ENCODE measurements at places on chromosomes 6 and 20.

DNA sequence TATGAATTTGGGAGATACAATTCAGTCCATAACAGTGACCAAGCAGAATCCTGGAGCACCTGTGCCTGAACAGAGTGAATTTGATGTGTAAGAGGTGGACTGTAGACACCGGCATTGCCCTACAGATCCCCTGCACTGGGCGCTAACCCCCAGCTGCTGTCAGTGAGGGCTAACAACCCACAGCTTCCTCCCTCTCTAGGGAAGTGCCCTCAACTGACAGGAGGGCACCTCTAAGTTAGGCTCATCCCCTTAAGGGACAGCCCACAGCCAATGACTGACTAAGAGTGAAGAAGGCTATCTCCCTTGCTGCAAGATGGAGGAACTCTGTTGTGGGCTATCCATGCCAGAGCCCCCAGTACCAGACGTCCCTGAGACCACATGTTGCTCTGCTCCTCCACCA lies 15.3 kb upstream of the BPIFB1 start:
- DNase-seq = peak; percentile 48

DNA sequence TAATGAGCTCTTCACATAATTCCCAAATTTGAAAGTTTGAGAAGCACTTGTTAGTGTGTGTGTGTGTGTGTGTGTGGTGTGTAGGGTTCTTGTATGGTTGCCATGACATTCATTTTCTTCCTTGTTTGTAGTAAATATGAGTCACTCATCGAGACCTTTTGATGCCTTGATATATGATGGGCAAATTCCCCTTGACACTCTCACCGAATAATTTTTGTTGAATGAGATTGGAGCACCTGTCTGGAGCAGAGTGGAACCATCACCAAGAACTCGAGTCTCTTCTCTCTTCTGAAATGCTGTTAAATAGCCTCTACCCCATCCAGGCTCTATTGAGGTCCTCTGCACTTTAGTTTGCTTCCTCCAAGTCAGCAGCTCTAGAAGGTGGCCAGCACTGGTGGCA lies 29.6 kb upstream of the FAM184A start:
- DNase-seq = no peak

- DNase-seq = peak; percentile 40
Measured at GRCh38 chr6:50602292-50602691, 111.0 kb upstream of the TFAP2D start.

DNA sequence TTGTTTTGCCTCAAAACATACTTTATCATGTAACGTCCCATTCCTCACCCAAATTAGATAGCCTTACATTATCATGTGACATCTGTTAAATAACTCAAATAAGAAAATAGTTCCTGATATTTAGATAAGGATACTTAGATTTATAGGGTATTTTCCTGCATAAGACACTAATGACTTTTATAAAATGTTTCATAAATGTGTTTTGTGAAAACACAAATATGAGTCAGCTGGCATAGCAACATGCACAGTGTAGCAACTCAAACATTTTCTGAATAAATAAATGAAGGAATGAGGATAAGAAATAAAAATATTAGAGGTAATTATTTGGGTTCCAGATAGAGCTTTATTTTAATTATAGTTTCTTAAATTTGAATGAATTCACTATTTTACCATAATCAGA lies 460.4 kb upstream of the PLCB4 start:
- DNase-seq = no peak

- no peak for DNase-seq
Measured at GRCh38 chr20:23011008-23011721, 23.9 kb upstream of the SSTR4 start.

GRCh38 chr6:161557333-161558107 lies 283.7 kb upstream of the AGPAT4 start:
- DNase-seq = no peak

- DNase-seq = no peak
Measured at GRCh38 chr20:53037621-53038020, 65.5 kb downstream of the TSHZ2 start.

GRCh38 chr20:63090682-63091571 lies 84.2 kb upstream of the BHLHE23 start:
- no peak for DNase-seq

DNA sequence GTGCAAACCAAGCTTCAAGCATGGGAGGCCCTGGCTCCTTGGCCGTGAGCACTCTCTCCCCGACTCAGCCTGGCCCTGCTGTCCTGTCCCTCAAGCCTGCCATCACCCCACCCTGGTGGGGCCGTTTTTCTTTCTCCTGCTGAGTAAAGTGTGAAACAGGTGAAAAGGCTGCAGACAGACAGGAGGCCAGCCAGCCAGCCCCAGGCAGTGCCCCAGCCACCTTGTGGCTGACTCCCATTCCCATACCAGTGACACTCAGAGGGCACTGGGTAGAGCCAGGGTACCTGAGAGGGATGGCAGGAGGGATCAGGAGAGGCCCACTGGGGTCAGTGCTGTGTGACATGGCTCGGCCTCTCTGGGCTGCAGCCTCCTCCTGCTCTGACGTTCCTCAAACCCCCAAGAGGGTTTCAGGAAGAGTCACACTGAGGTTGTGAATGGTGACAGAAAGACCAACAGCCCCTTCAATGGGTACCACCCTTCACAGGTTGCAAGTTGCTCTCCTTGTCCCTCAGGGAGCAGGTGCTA lies 35.9 kb upstream of the BPIFA2 start:
- no peak for DNase-seq

DNA sequence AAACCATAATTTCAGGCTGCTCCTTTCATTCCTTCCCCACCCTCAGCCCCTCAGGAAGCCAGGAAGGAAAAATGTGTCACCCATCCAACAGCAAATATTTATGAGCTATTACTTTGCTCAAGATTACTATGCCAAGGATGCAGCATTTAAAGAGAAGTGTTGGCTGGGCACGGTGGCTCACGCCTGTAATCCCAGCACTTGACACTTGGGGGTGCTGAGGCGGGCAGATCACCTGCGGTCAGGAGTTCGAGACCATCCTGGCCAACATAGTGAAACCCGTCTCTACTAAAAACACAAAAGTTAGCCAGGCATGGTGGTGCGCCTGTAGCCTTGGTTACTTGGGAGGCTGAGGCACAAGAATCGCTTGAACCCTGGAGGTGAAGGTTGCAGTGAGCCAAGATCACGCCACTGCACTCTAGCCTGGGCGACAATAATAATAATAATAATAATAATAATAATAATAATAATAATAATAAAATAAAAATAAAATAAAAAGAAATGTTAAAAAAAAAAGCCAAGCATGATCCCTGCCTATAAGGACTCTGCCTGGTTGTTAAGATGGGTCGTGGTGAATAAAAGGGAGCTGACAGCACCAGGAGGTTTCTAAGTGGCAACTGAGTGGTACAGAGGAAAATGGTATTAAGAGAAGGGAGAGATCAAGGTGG lies 20.5 kb upstream of the TIAM2 start:
- DNase-seq = no peak

- no peak for DNase-seq
Measured at GRCh38 chr6:117267766-117268534, 2.6 kb downstream of the VGLL2 start.

GRCh38 chr6:167093922-167094432 lies 28.9 kb upstream of the CCR6 start:
- DNase-seq = peak; percentile 91

DNA sequence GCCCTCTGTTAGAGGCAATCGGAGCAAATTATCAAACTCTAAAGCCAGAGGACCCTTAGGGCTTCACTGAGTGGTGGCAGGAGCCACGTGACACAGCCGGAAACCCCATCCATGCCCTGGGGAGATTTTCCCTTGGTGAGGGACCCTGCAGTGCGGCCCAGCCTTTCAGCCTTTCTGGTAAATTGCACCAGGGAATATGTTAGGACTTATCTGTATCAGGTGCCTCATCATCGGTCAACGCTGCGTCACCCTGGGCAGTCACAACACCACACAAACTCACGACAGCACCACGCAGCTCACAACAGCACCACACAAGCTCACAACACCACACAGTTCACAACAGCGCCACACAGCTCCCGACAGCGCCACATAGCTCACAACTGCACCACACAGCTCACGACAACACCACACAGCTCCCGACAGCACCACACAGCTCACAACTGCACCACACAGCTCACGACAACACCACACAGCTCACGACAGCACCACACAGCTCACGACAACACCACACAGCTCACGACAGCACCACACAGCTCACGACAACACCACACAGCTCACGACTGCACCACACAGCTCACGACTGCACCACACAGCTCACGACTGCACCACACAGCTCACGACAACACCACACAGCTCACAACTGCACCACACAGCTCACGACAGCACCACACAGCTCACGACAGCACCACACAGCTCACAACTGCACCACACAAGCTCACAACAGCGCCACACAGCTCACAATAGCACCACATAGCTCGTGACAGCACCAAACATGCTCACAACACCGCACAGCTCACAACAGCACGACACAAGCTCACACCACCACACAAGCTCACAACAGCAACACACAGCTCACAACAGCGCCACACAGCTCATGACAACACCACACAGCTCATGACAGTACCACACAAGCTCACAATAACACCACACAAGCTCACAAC lies 199.0 kb downstream of the DLL1 start:
- DNase-seq = no peak

GRCh38 chr20:49354673-49355072 lies 76.8 kb upstream of the ZNFX1 start:
- no peak for DNase-seq

GRCh38 chr6:154894902-154895301 lies 100.2 kb upstream of the TIAM2 start:
- DNase-seq = peak; percentile 29

- DNase-seq = no peak
Measured at GRCh38 chr6:111121789-111122350, 34.6 kb downstream of the SLC16A10 start.

- no peak for DNase-seq
Measured at GRCh38 chr6:86192123-86192522, 549.4 kb upstream of the SYNCRIP start.

DNA sequence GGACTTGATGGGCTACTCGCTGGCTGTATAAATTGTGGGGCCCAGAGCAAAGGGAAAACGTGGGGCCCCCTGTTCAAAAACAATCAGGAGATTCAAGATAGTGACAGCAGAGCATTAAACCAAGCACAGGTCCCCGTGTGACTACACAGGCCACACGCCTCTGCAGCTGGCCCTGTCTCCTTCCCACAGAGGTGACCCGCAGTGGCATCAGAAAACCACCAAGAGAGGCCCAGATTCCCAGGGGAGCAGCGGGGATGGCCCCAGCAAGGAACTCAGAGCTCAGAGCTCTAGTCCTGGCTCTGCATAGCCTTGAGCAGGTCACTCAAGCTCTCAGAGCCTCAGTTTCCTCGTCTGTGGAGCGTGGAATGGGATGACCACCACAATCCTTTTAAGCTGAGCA lies 57.6 kb downstream of the CPNE5 start:
- no peak for DNase-seq

GRCh38 chr20:19317237-19318069 lies 105.0 kb downstream of the SLC24A3 start:
- DNase-seq = peak; percentile 35

DNA sequence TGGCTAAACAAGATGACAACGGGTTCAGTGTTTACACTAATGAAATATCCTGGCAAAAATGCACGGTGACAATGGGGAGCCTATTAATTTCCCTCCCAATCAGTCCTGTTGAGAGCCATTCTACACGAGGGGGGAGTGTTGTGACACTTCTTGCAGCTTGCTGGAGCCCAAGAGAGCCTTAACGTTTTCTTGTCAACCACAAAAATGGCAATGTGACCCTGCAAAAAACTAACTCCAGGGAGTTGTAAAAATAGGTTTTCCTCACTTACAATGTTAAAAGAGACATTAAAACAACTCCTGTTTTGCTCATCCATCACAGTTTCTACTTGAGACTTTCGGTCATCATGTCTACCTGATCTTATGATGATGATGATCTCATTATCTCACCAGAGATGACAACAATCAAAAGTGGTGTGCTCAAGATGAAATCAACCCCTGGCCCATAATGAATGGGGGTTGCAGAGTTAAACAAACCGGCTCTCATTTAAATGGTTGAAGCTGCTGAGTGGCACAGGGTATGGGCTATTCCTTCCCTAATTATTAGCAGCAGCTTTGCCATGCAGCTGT lies 57.9 kb downstream of the GJA10 start:
- no peak for DNase-seq

DNA sequence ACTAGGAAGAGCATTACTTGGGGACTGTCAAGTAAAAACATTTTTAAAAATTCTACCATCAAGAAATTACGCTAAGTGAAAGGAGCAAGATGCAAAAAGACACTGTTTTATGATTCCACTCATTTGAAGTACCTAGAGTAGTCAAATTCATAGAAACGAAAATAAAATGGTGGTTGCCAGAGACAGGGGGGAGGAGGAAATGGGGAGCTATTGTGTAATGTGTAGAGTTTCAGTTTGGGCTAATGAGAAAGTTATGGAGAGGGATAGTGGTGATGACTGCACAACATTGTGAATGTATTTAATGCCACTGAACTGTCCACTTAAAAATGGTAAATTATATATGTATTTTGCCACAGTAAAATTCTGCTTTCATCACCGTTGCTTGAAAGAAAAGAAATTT lies 83.8 kb downstream of the UST start:
- DNase-seq = no peak

DNA sequence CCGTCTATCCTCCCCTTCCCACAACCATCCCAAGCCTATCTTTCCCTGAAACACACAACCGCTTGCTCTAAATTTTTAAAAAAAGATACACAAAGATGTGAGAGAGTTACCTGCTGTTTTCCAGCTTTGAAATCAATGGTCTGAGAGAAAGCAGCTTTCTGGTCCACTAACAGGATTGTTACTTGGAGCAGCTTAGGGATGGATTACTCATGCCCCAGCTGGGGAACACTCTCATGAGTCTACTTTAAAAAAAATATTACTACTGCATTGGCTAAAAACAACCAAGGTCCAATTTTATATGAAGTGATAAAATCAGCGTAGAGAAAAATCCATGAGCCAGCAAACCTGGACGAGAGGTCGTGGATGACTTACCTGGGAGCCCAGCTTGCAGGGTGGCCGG lies 29.6 kb upstream of the FOXC1 start:
- DNase-seq = no peak

GRCh38 chr6:18099511-18099910 lies 23.0 kb downstream of the NHLRC1 start:
- DNase-seq = no peak

- DNase-seq = no peak
Measured at GRCh38 chr20:43744151-43744611, 17.4 kb upstream of the GTSF1L start.

DNA sequence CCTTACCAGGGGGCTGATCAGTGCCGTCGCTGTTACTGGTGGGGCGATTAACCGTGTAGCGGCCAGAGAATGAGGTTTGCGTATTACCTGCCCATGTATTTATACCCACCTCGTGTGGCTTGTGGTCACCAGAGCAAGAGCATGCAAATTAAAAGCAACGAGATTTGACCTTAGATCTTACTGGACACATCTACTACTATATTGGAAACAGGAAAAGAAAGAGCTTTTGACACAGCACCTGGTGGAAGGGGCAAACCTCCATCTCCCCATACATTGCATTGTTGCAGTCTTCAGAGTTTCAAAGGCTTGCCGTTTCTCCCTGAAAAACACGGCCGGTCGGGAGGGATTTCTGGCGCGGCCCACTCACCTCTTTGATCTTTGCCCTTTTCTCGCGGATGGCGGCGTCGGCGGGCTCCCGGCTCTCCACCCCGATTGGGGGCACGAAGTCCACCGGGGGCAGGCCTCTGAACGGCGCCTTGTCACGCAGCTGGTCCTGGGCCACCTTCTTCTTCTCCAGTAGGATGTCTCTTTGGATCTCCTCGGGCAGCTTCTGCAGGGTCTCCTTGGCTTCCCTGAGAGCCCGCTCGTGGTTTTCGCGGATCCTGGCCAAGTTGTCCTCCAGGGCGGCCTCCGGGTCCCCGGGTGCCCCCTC lies 1.3 kb downstream of the MAN1A1 start:
- peak; percentile 42 for DNase-seq
